Stimulated activated CD4-positive, alpha-beta T cell treated with anti-CD3 and anti-CD28 coated beads, Interleukin-2, amount 100 ng/mL, for 48 hours (primary cell): ENCODE measurements at places on chromosomes 1 and 21.

DNA sequence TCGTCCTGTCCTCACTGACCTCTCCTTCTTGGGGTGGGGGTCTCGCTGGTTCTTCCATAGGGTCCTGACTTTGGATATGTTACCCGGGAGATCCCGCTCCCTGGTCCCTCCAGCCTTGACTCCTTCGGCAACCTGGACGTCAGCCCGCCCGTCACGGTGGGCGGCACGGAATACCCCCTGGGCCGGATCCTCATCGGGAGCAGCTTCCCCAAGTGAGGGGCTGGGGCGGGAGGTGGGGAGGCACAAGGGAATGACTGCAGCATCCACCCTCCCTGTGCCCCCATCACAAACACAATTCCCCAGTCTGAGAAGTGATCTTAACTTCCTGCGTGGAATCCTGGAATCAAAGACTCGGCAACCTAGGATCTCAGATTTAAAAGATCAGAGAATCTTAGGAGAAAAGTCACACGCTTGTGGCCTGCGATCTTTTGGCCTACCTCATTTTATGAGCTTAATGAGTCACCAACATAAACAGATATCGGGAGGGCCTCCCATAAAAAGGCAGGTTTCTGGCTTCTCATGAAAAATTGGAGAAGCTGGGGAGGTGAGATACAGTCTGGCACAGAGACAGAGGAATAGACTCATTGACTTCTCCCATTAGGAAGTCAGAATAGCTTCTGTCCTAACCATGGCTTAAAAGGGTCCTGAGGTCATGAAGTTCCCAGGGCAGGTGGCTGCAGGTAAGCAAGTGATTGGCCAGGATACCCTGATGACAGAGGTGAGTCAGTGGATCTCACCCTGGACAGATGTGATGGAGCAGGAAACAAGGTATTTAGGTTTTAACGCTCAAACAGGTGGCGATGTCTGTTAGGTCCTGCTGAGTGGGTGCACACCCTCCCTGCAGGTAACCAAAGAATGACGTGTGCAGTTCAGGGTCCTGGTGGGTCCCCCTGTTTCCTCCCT, 15.9 kb upstream of the PADI3 start:
- DNase-seq = no peak

DNA sequence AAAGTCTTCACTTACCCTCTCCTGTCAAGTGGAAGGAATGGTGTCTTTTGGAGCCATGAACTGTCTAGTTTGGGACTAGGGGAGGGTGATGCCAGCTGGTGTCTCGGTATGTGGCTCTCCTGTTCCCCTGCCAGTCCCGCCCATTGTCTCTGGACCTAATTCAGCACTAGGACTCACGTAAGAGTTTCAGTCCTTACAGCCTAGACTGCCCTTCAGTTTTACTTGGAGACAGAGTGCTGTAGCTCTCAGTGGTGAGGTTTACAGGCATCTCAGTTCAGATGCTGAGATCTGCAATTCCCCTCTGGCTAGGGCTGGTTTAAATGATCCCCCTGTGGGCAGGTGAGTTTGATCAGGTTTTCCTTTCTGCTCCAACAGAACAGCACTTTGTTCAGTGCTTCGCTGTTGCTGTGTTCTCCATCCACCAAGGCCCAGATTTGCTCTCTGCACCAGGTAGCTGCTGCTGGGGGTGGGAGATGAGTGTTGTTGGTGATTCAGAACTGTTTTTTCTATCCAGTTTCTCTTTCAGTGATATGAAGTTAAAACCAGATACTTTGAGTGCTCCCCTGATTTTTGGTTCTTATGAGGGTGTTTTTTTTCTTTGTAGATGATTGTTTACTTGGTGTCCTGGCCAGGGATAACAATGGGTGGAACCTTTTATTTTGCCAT, 198.3 kb upstream of the RNPC3 start:
- DNase-seq = no peak

DNA sequence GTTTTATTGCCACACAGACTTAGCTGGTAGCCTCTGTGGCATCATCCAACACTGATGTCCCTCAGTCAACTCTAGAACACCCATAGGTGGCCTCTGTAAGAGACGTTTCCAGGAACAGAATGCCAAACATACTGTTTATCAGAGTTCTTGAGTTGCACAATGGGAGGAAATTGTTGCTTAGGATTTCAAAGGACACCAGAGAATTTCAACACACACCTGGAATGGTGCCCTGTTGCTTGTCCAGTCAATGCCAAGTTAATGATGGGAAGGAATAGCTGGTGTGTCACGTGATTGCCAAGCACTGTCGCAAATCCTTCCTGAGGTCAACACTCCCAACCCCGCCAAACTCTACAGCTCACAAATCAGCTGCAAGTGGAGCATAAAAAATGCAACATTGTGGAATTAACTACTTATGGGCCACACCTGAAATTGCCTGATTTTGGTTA, 28.6 kb upstream of the DUSP23 start:
- DNase-seq = no peak

- no peak for DNase-seq
Measured at GRCh38 chr1:100065183-100065968, 67.4 kb downstream of the SASS6 start.

DNA sequence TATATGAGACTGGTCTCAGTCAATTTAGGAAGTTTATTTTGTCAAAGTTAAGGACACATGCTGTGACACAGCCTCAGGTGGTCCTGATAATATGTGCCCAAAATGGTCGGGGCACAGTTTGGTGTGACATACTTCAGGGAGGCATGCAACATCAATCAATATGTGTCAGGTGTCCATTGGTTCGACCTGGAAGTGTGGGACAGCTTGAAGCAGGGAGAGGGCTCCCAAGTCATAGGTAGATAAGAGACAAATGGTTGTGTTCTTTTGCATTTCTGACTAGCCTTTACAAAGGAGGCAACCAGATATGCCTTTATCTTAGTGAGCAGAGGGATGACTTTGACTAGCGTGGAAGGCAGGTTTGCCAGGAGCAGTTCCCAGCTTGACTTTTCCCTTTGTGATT, 4.5 kb upstream of the ERVH48-1 start:
- no peak for DNase-seq

- DNase-seq = no peak
Measured at GRCh38 chr1:44792736-44793502, 4.9 kb upstream of the BEST4 start.

- DNase-seq = no peak
Measured at GRCh38 chr1:192399161-192399560, 82.4 kb downstream of the RGS21 start.

GRCh38 chr1:87806379-87807094, 477.9 kb downstream of the LMO4 start:
- DNase-seq = no peak

DNA sequence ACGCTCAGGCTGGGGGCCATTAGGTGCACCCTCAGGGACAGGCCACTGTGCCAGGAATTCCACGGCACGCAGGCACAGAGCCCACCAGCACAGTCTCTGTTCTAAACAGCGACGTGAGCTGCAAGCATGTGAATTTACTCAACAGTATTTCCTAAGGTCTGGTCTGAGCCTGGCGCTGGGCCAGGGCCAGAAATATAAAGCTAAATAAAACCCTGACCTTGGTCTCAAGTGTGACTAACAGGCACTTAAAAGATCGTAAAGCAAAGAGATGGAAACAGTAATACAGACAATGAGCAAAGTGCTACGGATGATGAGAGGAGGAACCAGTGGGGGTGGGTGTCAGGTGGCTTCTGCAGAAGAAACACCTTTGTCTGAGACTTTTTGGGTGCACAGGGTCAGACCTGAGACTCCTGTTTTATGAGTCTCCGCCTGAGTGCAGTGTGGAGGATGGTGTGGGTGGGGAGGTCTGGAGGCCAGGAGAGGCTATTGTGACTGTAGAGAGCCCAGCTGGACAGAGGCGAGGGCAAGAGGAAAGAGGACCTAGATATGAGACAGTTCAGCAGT, 53.4 kb upstream of the EDN2 start:
- DNase-seq = no peak

GRCh38 chr21:14737284-14737691, 191.2 kb upstream of the SAMSN1 start:
- no peak for DNase-seq

- DNase-seq = no peak
Measured at GRCh38 chr1:166980383-166980782, 5.0 kb upstream of the ILDR2 start.

DNA sequence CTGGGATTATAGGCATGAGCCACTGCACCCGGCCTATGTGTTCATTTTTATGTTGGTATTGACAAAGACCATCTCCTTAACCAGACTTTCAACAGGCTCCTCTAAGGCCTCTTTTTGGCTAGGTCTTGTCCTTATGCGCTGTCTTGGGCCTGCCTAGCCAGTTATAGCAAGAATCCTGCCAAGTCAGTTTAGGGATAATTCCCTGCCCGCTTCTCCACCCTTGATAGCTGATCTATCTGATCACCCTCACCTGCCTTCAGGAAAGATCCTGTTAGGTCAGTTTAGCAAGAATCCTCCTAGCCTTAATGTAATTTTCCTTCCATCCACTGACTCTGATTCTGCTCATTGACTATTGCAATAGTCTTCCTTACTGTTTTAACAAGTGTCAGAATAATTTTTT, 2.4 kb upstream of the B4GALT3 start:
- no peak for DNase-seq

DNA sequence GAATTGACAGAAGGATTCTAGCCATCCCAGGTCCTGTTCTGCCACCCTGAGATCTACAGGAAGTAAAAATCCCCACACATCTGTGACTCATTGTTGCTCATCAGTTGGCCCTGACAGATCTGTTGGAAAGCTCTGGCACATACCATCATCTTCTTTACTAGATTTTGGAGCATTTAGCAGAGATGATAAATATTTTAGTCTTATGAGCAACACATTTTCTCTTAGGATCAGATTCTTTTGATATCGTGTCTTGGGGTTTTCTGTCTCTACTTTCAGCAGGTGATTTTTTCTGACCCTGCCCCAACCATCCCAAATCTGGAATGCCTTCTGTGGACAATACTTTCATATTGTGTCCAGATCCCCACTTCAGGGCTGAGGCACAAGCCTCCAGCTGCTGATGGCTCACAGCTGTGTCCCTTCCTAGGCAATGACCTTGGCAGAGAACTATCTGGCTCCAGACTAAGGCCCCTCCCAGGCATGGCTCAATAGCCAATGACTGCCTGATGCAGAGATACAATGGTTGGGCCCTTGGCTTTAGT, 102.8 kb downstream of the GDAP2 start:
- DNase-seq = no peak

- DNase-seq = no peak
Measured at GRCh38 chr1:197768014-197768805, 7.1 kb downstream of the DENND1B start.

DNA sequence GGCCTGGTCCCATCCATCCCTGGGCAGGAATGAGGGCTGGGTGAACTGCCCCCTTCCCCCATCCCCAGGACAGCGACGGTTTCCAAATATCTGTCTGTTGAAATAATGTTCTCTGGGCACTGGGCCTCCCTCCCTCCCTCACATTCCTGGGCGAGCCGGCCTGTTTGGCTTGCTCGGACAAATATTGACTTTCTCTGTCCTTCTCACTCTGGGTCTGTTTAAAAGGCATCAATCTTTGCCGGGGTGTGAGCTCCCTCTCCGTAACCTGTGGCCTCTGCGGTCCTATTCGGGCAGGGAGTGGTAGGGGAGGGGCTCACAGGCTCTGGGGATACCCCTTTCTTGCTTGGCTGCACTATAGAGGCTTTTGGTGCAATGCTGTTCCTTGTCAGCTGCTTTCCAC, 40.2 kb downstream of the FOXD2 start:
- no peak for DNase-seq

DNA sequence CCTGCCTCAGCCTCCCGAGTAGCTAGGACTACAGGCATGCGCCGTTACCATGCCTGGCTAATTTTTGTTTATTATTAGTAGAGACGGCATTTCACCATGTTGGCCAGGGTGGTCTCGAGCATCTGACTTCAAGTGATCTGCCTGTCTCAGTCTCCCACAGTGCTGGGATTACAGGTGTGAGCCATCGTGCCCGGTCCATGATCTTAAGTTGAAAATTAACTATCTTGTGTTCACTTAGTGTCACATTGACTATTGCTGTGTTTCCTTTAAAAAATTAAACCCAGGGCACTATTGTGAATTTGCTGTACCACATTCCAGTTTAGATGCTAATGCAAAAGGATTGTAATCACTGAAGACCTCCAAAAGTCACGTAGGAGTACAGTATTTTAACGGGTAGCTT, 14.1 kb downstream of the CMPK1 start:
- no peak for DNase-seq
